ENCODE measurements at places on chromosomes 16 and 17.

DNA sequence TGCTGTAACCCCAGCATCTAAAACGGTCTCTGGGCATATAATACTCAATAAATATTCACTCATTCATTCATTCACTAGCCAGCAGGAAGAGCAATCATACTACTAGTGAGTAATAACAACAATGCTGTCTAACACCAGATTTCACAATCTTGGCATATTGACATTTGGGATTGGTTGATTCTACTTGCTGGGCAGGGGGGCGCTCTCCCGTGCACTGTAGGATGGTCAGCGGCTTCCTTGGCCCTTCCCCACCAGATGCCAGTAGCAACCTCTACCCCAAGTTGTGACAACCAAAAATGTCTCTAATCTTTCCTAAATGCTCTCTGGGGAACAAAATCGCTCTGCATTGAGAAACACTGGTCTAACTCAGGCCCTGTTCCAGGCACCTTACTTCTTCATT, 20.7 kb downstream of the WFDC1 start:
- no peak for DNase-seq

- DNase-seq: no peak
These were observed 59.9 kb downstream of the EPN2 start for GRCh38 chr17:19296786-19297778.

DNA sequence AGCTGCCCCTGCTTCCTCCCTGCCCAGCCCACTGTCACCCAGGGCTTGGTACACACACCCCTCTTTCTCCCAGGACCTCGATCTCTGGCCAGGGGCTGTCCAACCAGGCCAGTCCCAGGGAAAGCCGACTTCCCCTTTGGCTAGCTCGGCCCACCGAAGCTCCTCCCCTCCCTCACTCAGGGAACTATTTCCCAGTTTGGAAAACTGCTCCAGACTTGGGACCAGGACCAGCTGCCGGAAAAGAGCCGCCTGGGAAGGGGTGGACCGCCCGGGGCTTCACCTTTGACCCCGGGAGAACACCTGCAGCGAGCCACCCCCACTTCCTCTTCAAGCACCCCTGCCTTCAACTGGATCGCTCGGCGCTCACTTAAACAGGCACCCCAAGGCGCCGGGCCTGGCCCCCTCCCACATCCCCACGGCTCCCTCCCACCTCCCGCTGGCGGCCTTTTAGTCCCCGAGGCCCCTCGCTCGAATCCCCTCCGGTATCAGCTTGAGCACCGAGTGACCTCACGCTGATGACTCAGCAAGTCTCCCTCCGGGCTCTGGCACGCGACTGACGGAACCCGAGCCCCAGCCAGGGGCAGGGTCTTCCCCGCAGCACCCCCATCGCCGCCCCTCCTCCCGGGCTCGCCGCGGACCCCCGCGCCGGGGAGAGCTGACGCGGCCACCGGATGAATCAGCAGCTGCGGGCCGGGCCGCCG, 934 bp downstream of the MAFG start:
- peak; percentile 48 for DNase-seq

DNA sequence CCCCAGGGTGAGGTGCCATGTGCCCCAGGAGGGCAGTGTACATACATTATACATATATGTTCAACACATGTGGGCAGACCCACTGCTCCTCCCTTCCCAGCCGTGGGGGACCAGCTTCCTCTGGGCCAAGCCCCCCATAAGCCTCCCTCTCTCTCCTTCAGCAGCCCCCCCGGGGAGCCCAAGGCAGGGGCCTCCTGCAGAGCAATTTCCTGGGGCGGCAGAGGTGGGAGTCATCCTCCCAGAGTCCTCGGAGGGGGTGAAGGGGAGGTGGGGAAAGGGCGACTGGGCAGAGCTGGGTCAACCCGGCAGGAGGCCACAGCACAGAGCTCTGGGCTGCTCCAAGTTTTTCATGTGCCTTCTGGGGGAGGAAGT, 235.1 kb downstream of the ZNF423 start:
- no peak for DNase-seq

DNA sequence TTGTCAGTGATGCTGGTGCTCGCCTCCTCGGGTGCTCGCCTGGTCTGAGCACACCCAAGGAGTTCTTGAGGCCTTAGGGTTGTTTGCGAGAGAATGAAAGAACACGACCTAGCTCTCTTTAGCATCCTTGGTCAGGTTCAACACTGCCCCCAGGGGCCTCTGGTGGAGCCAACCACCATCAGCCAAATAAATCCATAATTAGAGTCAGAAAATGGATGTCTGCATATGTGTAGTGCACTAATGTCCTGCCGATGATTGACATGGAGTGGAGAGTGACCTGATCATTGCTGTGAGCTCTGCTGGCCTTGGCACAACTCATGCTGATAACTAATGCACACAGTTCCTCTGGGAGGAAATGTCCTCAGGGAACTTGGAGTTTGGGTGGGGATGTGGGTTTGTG, 8.2 kb upstream of the STH start:
- DNase-seq: no peak

- peak; percentile 75 for DNase-seq
These were observed 18.5 kb downstream of the PLLP start for GRCh38 chr16:57265850-57266530.

- DNase-seq: no peak
These were observed 32.7 kb downstream of the COX10 start for GRCh38 chr17:14101976-14102375.

GRCh38 chr16:85986931-85987749, 88.2 kb downstream of the IRF8 start:
- no peak for DNase-seq

DNA sequence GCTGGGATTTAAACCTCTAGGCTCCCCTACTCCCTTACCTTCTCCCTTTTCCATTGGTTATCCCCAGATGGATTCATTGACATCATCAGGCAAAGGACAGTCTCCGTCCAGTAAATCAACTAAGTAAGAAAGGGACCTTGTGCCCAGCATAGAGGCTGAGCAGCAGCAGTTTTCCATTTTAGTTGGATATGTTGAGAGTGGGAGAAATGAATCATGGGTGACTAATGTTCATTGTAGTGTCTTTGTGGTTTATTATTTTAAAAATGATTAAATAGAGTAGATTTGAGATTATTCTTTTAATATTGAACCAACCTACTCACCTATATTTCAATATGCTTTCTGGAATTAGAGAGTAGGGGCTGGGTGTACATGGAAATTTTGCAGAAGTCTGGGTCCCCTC, 99.4 kb upstream of the CACNG3 start:
- DNase-seq: no peak
